ENCODE measurements at places on chromosomes 6 and 20.

DNA sequence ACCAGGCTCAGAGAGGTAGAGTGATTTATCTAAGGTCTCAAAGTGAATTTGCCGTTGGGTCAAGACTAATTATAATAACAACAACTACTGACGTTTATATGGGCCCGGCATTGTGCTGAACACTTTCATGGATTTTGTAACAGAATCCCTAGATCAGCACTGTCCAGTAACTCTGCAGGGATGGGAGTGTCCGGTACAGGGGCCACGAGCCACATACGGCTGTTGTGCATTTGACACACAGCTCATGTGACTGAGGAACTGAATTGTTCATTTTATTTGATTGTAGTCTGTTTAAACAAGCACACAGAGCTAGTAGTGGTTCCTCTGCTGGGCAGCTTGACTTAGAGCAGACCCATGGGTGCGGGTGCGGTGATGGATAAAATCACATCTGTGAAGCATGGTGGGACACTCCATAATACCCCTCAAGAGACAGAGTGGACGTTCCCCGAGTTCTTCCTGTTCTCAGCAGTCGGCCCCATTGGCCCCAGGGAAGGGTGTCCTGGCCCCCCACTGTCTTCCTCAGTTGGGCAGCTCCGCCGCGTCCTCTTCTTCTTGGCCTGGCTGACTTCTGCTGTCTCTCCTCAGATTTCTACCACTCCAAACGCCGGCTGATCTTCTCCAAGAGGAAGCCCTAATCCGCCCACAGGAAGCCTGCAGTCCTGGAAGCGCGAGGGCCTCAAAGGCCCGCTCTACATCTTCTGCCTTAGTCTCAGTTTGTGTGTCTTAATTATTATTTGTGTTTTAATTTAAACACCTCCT, 6.8 kb downstream of the CDKN1A start:
- DNase-seq, result no peak

- no peak for DNase-seq
Measured at GRCh38 chr6:96286503-96286902, 235.1 kb upstream of the UFL1 start.

DNA sequence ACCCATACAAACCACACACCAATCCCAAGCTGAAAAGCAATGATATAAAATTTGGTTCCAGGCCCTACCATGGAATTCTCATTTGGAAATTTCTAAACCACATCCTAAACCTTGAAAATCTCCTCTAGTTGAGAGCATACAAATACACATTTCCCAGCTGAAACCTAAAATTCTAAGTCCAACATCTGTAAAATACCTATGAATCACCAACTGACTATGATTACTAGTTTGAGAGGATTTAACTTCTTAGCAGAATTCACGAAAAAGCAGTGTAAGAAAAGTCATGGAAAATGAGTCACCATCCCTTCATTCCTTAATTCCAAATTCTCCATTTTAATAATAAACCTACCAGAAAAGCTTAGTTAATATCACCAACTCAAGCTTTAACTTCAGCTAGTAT, 15.4 kb downstream of the RANBP9 start:
- no peak for DNase-seq

DNA sequence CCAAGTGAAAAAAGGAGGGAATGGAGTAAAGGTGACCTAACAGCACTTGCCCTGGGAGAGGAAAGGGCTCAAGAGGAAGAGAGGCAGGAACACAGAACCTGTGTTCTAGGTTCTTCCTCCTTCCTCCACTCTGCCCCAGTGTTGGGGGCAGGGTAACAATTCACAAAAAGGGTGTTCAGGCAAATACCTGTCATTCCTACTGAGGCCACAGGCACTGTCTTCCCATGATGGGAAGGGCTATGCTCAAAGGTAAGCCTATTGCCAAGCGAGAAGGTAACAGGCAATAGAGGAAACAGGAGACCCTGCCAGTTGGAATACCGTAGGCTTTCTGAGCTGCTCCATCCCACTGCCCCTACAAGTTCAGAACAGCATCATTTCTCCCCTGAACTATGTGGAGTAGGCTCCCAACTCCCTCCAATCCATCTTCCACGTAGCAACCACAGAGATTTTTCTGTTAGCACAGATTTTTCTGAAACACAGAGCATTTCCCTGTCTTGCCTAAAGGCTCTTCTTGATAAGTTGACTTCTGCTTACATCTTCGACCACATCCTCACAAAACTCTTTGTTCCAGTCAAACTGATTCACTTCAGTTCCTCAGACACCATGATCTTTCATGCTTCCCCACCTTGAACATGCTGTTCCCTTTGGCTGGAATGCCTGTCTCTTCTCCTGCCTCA, 2.7 kb downstream of the AGPAT1 start:
- no peak for DNase-seq

DNA sequence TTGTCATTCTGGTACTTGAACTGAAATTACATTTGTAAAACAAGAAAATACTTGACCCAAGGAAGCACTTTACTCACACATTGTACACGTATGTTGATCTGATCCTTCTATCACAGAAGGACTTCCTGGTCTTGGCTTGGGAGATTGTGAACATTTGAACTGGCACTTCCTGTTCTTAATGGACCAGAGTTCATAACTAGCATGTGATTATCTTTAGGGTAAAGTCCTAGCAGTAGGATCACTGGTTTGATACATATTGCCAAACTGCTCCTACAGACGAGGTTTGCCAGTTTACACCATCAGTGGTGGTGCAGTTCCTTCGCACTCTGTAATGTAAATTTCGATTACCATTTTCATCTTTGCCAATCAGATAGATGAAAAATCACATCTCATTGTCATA, 12.7 kb downstream of the HECA start:
- DNase-seq, result no peak

DNA sequence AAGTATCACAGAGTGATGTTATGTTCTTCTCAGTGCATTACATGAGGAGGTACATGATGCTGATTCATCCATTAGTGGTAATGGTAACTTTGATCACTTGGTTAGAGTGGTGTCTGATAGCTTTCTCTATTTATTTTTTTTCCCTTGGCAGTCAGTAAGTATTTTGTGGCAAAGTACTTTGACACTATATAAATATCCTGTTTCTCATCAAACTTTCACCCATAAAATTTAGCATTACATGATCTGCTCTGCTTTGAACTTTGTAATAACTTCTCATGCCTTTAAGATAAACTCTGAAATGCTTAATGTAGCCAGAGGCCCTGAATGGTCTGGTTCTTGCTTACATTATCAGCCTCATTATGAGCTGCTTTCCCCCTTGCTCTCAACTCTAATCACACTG, 127.9 kb downstream of the MBOAT1 start:
- DNase-seq, result no peak

DNA sequence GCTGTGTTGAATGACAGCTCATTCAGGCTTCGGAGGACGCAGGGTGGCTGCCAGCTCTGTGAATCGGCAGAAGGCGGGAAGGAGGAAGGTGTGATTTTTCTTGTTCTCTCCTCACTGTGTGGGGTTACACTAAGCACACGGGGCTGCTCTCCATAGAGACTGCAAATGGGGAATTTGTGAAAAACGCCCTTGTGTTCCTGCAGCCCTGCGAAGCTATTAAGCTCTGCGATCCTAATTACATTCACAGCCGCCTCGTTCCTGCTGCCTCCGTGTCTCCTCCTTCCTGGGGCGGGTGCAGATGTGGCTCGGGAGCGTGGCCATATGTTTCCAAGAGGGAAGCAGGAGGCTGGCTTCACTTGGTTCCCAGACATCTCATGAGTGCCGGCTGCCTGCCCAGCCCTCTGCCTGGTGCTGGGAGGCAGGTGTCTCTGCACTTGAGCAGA, 124.0 kb downstream of the TOX2 start:
- DNase-seq, result peak; percentile 72

- DNase-seq, result no peak
Measured at GRCh38 chr20:63935447-63935846, 20.8 kb downstream of the UCKL1 start.

DNA sequence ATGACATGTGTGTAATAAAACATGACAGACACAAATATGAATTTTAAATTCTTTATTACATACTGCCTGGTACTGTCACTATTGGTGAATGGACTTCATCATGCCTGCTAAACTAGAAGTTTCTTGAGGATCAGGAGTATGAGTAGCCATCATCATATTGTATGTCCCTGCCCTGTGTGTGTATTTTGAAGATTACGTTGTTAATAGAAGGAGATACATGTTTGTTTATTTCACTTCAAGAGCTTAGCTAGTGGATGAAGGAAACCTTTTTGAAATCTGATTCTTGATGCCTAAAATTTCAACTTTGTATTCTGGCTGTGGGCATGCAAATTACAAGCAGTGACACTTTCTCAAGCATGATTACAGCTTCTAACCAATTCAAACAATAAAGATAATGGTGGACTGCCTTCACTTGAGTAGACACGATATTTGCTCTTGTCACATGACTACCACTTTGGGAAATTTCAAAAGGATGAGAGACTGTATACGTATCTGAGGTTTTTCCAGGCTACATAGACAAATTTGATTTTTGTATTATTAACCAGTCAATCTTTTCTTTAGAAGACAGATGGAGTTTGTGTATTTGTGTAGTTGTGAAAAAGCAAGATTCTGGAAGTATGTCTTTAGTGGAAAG, 3.5 kb downstream of the TBPL1 start:
- no peak for DNase-seq

- DNase-seq, result no peak
Measured at GRCh38 chr6:115835314-115835713, 225.4 kb downstream of the FRK start.

DNA sequence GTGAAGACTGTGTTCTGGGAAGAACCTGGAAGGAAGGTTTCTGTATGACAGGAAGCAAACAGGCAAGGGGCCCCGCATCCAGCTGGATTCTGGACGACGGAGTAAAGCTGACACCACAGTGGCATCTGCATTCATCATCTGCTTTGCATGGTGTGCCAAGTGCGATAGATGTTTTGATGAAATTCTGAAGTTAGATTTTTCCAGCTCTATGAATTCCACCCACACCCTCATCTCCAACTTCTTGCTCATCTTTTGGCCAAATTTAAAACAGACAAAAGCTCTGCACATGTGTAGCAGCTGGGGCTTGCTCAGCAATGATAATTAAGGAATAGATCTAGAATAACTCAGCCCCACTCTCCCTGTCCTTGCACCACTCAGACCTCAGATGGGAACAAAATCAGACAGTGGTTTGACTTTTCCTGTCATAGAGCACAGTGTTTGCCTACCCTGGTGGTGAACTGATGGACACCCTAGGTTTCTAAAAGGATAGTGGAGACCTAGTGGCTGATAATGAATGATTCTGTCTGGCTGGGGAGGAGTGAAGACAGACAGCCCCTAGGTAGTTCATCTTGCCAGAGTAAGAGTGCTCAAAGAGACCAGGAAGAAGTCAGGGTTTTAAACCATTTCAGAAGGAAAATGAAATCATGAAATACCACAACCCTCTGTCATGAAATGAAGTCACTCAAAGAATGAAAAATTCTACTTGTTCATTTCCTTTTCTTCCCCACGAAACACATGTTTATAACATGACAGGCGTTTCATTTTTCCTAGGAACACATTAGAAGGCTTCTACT, 85.8 kb downstream of the BCAS1 start:
- no peak for DNase-seq

- DNase-seq, result no peak
Measured at GRCh38 chr6:15474196-15474595, 188.6 kb downstream of the DTNBP1 start.

DNA sequence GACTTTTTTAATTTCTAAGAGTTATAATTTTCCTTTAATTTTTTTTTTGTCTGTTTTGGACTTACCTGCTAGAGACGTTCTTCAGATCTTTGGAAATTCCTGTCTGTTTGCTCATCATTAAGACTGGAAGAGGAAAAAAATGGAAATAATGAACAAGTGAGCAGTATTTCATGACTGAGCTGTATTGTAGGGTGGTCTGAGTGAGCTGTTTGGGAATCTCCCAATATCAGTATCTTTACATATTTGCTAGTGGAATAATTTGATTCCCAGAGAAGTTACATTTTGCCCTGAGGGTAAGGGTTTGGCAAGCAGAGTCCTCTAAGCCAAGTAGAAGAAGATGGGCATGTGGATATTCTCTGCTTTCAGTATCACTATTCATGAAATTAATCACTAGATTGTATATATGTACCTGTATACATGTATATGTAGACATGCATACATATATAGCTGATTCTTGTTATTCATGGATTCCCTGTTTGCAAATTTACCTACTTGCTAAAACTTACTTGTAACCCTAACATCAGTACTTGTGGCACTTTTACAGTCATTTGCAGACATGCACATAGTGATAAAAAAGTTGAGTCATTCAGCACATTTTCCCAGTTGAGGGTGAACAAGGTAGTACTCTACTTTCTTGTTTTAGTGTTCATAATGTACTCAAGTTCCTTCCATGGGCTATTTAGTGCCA, 13.5 kb downstream of the ZC2HC1B start:
- DNase-seq, result no peak

- no peak for DNase-seq
Measured at GRCh38 chr6:150491811-150492172, 107.9 kb upstream of the PLEKHG1 start.

DNA sequence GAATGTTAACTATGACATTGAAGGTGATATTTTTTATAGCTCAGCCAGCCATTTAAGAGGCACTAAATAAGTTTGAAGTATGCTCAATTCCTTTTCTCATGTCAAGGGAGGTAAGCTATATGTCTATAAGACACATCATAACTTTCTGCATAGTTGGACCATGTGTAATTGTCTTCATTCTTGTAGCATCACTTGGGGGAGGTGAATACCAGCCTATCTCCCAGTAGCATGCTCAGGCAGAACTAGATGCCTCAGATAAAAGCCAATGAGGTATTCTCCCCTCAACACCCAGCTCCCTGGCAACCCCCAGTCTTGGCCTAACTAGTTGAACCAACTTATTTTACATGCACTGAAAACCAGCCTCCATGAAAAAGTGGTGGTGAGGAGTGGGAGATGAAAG, 158.3 kb upstream of the JAG1 start:
- no peak for DNase-seq

DNA sequence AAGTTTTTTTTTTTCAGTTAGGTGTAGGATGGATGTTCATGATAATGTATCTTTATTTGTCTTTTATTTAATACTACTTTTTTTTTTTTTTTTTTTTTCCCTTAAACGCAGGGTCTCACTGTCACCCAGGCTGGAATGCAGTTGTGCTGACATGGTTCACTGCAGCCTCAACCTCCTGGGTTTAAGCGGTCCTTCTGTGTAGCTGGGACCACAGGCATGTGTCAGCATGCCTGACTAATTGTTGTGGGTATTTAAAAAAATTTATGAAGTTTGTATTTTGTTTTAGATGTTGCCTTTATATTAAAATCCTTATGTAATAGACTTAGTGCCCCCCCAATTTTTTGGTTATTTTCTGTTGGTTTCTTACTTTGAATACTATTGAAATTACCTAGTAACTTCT, 42.6 kb downstream of the NCOA3 start:
- DNase-seq, result no peak

GRCh38 chr6:20740727-20741126, 206.5 kb downstream of the CDKAL1 start:
- no peak for DNase-seq

All from SK-N-SH (cell line).